ENCODE measurements at places on chromosomes 4 and X.

DNA sequence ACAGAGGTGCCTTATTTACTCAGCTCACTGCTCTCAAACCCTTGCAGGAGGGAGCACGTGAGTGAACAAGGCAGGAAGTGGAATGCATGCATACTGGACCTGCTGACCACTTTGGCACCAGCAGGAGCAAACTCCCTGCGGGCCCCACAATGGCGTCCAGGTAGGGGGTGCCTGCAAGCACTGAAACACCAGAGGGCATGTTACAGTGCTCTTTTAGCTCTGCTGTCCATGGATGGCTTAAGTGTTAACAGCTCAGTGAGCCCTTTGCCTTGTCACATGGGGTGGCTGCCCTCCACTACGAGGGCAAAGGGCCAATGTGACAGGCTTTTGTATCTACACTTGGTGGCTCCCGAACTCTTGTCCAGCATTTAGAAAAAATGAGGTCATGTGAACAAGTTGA is 199.5 kb upstream of the UGT8 start:
- no peak for DNase-seq

DNA sequence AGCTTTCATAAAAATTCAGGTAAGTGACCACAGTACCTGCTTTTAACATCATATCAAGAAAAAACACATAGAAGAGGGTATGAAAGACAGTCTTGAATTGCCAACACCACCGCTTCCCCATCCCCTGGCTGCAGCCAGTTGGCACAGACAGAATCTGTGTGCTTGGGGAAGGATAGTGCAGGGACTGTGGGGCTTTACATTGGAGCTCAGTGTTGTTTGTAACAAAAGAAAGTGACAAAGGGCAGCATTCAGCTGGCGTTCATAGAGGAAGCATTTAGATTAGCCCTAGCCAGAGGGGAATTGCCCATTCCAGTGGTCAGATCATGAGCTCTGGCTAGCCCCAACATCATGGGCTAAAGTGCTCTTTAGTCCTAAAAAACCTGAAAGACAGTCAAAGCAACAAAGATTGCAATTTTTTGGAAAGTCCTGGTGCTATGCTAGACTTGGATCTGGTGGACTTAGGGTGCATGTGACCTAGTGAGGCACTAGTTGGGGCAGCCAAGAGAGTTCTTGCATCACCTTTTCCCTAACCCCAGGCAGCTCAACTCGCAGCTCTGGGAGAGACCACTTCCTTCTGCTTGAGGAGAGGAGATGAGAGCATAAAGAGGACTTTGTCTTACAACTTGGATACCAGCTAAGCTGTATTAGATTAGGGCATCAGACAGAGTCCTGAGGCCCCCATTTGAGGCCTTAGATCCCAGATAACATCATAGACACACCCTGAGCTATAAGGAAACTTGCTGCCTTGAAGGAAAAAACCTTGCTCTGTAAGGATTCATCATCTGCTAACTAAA is 1602.4 kb upstream of the ADGRL3 start:
- DNase-seq, result peak; percentile 2

DNA sequence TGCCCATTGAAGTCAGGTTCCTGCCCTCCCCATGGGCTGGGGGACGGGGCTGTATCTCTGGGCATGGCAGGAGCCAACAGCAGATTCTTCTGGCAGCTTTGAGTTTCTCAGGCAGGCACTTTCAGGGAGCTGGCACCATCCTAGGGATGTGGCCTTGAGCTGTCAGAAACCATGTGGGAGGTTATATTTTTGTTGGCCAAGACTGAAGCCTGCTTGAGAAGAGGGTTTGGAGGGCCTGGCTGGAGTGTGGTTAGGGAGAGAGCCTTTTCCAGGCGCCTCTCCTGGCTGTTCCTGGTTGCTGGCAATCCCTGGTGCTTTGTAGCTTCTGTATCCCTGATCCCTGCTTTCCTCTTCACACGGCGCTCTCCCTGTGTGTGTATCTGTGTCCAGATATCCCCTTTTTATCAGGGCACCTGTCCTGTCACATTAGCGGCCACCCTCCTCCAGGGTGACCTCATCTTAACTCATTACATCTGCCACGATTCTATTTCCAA is 30.6 kb upstream of the SORCS2 start:
- DNase-seq, result no peak

DNA sequence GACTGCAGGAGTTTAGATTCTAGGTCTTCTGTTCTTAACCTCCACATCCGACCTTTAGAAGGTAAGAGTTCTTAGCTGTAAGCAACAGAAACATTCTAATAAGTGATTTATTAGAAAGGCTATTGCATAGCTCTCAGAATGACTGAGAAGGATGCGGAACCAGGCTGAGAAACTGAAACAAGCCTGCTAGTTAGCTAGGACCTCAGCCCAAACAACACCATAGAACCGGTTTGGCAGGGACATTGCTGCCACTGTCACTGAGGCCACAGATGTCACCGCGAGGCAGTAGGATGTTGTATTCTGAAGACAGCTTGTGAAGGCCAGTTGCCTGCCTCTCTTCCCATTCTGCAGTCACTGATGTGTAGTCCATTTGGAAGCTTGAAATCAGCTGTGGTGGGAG is 160.0 kb upstream of the ARX start:
- DNase-seq, result no peak

GRCh38 chrX:24955372-24955930 is 60.3 kb downstream of the ARX start:
- no peak for DNase-seq

DNA sequence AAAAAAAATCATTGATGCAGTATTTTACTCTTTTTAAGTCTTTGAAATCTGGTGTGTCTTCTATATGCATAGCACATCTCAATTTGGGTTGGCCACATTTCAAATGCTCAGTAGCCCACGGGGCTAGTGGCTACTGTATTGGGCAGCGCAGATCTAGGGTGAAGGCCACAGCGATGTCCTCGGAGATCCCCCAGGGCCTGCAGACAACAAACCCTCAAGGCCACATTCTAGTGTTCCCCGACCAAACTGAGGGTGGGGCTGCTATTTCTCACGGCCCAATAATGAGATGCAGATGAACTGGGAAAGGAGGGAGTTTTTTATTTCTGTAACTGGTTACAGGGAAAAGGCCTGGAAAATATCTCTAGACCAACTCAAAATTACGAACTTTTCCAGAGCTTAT is 23.6 kb downstream of the NYX start:
- no peak for DNase-seq

DNA sequence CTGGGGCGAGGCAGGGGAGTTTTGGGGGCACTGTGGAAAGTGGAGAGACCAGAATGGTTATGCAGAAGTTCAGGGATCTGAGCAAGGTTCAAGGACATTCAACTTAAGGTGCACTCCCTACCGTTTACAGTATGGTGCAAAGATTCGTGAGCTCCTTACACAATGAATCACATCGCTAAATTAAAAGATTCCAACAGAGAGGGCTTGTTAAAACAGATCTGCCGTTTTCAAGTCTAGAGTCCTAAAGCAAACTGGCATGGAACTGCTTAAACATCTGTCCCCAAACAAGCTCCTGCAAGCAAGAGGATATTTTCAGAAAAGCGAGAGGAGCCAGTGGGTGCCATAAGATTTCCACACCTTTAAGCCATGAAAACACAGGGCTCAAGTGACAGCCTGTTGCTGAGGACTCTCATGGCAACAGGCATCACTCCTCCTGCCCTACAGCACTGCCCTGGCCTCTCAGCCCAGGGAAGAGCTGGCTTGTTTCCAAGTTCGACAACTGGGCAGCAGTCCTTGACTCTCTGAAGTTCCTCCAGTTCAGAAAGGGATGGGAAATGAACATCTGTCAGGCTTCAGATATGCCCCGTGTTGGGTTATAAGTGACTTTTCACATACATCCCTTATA is 10.0 kb downstream of the FAM184B start:
- DNase-seq, result no peak

DNA sequence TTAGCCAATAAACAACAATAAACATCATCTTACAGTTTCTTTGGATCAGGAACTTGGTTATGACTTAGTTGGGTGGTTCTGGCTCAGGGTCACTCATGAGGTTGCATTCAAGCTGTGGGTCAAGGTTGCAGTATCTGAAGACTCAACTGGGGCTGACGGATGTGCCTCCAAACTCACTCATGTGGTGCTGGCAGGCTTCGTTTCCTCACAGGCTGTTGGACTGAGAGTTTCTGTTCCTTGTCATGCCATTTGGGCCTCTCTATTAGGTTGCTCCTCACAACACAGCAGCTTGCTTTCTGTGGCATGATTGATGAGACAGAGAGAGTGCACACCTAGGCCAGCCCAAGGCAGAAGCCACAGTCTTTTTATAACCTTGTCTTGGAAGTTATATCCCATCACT is 20.7 kb downstream of the FRMPD3 start:
- DNase-seq, result no peak

GRCh38 chr4:145528601-145529000 is 46.9 kb downstream of the SMAD1 start:
- DNase-seq, result no peak

DNA sequence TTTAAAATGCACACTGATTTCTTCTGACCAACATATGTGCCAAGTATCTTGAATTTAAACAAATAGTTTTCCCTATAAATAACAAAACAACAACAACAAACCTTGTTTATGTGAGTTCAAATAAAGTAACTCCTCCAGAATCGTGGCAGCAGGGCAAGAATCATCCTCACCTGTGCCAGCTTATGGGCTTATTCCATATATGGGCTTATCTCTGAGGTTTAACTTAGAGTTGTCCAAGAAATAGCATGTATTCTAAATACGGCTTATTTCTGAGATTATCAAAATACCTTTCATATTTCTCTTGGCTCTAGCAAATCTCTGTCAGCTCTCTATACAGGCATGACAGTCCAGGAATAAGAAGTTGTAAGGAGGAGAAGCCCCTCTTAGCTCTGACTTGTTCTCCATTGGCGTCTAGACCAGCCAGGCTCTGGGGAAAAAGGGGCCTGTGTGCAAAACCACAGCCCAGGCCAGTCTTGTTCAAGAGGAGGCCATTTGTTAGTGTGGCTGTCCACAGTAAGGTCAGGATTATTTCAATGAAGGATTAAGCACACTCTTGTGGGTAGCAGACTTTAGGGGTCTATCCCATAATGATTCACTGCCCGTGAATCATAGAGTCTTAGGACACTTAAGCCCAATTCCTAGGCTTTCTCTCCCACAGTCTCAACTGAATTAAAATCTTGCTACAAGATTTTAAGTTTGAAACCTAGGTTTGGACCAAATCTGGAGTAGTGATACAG is 63.2 kb downstream of the FRAS1 start:
- DNase-seq, result no peak

DNA sequence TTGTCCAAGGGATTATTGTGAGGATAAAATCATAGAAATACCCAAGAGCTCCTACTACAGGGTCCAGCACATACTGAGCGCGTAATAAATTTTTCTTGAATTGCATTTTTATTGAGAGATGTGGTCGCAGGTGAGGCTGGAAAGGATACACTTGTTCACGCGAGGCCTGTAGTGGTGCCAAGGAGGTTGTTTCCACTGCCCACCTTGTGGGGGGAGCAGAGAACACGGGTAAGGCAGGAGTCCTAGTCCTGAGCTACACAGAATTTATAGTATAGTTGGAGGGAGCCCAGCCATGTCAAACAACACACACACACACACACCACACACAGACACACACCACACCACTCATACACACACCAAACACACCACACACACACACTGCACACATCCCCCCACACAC is 31.8 kb upstream of the CYP4V2 start:
- DNase-seq, result no peak

DNA sequence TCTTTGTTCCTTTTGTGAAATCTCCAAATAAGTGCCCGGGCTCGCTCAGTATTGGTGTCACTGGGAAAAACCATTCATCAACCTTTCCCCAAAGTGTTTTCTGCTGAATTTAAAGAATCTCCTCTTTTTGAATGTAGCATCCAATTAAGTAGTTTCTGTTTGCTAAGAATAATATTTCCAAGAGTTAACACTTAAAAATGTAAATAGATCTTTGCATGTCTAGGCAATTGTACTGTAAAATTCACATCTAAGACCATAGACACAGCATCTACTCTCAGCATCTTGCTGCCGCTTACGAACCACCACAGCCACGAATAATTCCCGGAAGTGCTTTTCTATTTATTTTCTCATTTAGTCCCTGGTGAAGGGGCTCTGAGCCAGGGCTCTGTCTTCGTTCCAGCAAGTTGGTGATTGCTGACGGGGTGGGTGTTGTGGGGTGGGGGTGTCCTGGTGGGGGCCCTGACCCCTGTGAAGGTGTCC is 1.4 kb downstream of the NSG1 start:
- no peak for DNase-seq

GRCh38 chr4:113952452-113953029 is 26.9 kb downstream of the ARSJ start:
- DNase-seq, result no peak

GRCh38 chr4:159298502-159298901 is 195.6 kb downstream of the RAPGEF2 start:
- no peak for DNase-seq

DNA sequence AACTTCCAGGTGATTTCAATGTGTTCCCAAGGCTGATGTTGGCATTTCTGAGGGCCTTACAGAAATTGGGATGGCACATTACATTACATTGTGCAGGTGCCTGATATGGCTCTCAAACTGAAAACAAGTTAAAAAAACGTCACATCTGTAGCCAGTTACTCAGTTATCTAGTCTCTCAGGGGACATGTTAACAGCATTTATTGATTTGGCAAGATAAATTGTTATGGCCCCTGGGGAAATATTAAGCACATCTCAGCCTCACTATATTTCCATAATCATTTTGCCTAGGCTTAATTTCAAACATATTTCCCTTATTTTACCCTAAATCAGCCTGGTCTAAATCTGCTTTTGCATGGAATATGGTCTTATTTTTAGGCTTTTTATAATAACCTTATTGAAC is 290.0 kb downstream of the IL15 start:
- DNase-seq, result no peak

GRCh38 chr4:98501383-98501782 is 157.0 kb downstream of the TSPAN5 start:
- DNase-seq, result no peak

DNA sequence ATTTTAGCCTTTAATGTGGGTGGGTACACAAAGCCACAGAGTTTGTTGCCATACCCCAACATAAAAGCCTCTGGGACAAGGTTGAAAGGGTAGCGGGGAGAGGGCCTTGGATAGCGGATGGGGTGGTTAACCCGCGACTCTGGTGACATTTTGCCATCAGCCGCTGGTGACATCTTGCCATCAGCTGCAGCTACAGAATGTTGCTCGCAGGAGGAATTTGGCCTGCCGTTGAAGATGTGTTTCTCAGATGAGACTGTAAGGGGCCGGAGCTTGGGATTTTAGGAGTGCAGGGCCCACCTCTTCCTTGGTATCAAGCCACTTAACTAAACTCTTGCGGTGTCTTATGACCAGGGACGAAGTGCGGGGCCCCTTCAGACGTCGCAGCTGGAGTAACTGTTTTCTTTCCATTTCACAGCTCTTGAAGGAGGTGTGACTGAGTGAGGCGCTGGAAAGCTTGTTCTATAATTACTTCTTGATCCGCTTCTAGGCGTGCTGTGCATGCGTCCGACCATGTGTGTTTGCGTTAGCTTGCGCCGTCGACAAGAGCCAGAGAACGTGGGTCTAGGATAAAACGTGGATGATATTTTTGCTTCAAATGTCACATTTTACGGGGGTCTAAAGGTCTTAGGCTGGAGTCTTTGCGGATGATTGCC is 820 bp upstream of the RASL11B start:
- no peak for DNase-seq

DNA sequence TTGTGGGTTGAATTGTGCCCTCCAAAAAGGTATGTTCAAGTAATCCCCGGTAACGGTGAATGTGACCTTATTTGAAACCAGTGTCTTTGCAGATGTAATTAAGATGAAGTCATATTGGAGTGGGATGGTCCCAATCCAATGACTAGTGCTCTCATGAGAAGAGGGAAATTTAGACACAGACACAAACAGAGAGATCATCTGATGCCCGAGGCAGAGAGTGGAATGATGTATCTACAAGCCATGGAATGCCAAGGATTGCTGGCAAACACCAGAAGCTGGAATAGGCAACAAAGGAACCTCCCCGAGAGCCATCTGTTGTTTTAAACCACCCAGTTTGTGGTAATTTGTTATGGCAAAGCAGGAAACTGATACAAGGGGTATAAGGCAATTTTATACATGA is 35.1 kb downstream of the RPS6KA3 start:
- no peak for DNase-seq

All from hypothalamus (tissue), 51 donors.